ENCODE measurements at places on chromosomes 12 and 14. TPM values are rescaled to one million over a fixed set of nuclear protein-coding genes. Genes with fewer than 3 reads are reported as not detected.

The PIK3C2G gene
- total RNA-seq = 0.15 TPM

The SERPINA12 gene
- total RNA-seq = not detected

The PLEKHG7 gene
- not detected for total RNA-seq

The SPIC gene
- total RNA-seq = not detected

The KCNMB4 gene
- 3.3 TPM for total RNA-seq

The TMEM52B gene
- total RNA-seq = 0.13 TPM

The CMTM5 gene
- total RNA-seq = not detected

The PROX2 gene
- not detected for total RNA-seq

The AGAP2 gene
- 3.6 TPM for total RNA-seq

The VEZT gene
- total RNA-seq = 103 TPM

The TAMALIN gene
- 64.2 TPM for total RNA-seq

The MAGOHB gene
- total RNA-seq = 13.6 TPM

The CCDC88C gene
- 18.4 TPM for total RNA-seq

The AHSA1 gene
- 110 TPM for total RNA-seq

The KRT78 gene
- not detected for total RNA-seq

DNA sequence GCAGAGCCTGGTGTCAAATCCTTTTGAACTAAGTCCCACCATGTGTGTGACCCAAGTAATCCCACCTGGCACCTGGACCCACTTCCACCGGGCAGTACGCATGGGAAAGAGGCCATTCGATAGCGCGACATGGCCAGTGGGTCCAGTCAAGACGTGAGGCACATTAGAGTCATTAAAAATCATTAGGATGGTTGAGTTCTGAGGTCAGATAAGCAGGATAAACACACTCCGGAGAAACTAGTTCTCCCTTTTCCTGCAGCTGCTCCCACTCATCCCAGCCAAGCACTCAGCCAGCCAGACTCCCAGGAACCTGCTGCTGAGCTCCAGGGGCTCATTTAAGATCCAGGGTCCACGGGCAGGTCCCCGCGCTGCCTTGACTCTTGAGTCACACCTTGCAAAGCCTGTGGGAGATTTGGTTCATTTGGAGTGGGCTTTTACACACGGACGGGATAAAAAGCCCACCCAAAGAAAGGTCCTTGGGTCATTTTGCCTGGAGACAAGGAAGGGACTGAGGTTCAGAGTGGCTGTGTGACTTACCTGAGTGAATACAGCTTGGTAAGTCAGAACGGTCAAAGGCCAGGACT, 313.9 kb downstream of the BCL11B start:
- no peak for DNase-seq

GRCh38 chr14:101977311-101978071, 13.1 kb downstream of the DYNC1H1 start:
- DNase-seq = no peak

DNA sequence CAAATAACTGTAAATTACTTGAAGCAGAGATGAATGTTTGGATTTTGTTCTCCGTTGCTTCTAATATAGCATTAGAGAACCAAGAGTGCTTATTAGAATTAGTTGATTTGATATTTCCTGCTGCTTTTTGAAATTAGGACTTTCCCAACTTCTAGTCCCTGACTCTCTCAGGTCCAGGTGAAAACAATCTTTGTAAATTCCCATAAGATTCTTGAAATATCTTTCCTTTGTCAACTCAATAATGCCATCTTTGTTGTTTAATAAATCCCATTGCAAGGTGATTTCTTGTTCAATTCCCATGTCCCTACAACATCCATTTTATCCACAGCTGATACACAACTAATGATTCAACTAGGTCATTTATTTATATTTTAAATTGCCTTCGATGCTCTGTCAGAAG, at the start of gene OR4K2:
Gene OR4K2 (plus strand): TSS at position 301 of the 400 bp plus-strand sequence. CDS start 1,126 bp downstream, outside the sequence.
- no peak for DNase-seq

GRCh38 chr12:130703733-130704375, 12.2 kb downstream of the RIMBP2 start:
- no peak for DNase-seq

DNA sequence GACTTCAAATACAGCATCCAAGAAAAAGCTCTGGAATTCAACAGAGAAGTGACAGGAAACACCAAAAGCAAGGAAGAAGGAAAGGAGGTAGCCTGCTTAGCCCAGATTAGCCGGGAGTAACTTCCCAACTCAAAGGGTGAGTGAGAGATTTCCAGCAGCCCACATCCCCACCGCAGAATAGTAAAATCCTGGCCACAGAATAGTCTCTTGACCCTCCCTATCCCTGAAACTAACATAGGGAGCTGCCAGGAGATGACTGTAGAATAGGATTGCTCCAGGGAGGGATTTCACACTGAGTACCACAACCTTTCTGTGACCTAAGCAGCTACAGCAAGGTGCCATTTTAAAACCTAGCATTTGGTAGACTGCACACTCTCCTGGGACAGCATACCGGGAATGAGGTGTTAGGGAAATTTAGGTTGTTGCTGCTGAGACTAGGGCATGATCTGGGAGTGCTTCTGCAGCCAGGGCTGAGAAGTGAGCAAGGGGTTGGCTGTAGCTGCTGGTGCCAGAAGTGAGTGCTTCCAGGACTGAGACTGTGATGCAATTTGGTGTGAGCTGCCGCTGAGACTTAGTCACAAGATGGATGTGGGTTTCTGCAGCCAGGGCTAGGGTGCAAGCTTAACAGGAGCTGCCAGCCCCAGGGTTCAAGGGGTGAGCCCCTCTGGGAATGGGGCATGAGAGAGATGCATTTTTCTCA, 66.0 kb downstream of the TMTC3 start:
- DNase-seq = peak; percentile 67

DNA sequence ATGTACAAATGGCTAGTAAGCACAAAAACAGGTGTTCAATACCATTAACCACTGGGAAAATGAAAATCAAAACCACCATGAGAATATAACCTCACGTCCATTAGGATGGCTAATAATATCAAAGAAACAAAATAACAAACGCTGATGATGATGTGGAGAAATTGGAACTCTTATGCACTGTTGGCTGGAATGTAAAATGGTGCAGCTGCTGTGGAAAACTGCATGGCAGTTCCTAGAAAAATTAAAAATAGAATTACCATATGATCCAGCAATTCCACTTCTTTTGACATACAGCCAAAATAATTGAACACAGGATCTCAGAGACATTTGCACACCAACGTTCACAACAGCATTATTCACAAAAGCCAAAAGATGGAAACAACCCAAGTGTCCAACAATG, 51.5 kb downstream of the TMPRSS12 start:
- DNase-seq = no peak

GRCh38 chr14:87045246-87045645, 947.7 kb downstream of the GALC start:
- DNase-seq = no peak

- no peak for DNase-seq
These were observed 114.3 kb downstream of the KSR2 start for GRCh38 chr12:117854339-117855012.

GRCh38 chr14:55586411-55586810, 6.4 kb downstream of the KTN1 start:
- DNase-seq = no peak

DNA sequence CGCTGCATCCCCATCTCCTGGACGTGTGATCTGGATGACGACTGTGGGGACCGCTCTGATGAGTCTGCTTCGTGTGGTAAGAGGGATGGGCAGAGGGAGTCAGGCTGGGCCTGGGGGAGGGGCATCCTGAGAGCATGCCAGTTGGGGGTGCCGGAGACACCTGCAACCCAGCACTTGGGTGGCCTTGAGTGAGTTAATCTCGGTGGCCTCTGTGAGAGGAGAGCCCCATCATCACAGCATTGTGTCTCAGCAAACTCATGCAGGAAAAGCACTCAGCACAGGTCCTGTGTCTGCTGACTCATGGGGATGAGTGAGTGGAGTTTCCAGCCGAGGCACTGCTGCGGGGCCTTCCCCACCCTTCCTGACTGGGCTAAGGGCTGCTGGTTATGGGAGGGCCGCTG, 19.6 kb upstream of the LRP1-AS start:
- DNase-seq = no peak

DNA sequence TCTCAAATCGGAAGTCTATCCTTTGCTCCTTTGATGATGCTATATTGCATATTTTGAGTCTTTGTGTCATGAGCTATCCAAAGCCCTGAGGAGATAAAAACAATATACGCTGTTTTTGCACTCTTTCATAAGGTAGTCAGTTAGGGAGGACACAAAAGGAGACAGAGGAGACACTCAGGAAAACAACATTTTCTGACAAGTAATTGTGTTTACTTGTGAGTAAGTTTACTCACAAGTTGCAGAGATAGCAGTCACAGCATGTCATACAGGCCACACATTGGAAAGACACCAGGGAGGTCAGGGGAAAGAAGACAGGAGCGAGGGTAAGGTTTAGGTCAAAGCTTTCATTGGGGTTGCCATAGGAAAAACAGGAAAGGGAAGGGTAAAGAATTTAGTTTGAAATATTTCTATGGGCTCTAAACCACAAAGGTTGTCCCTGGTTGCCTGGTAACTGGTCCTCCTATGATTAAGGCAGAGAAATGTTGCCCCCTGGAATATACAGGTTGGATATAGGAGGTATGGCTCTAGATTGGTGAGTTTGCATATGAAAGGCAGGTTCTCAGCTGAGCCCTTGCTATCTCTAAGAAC, 7.4 kb upstream of the GABARAPL1 start:
- no peak for DNase-seq

DNA sequence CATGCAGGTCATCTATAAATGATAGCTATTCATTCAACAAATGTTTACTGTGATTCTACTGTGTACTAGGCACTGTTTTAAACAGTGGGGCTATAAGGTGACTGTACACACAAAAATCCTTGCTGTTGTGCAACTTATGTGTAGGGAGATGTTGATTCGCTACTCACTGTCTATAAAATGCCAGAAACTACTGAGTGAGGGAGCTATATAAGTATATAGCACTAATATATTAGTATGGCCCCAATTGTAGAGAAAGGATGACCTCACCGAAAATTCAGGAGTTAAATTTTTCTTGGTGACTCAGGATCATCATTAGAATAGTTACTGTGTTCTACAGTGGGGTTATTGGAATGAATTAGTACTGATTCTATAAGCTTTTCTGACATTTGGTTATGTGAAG, 117.4 kb downstream of the TGFB3 start:
- no peak for DNase-seq

DNA sequence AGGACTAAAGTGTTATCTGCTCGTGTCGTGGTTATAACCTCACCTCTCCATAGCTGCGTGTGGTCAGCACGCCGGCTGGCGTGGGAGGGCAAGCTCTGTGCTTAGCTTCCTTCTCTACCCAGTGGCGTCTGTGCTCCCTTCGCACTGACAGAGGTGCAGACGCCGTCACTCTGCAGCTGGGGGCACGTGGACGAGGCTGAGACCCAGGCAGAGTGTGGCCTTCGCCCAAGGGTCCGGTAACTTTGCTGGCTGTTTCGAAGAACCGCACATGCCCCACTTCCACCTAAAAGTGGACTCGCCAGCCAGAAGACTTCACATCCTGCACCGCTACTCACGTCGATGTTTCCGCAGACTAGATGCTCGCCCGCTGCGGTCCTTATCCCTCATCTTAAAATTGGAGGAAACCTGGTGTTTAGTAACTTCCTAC, 35.9 kb upstream of the DYNC1H1 start:
- no peak for DNase-seq

GRCh38 chr12:50024805-50025186, 498 bp downstream of the RACGAP1 start:
- DNase-seq = no peak

- DNase-seq = no peak
These were observed 8.7 kb upstream of the WDR89 start for GRCh38 chr14:63650256-63650952.

DNA sequence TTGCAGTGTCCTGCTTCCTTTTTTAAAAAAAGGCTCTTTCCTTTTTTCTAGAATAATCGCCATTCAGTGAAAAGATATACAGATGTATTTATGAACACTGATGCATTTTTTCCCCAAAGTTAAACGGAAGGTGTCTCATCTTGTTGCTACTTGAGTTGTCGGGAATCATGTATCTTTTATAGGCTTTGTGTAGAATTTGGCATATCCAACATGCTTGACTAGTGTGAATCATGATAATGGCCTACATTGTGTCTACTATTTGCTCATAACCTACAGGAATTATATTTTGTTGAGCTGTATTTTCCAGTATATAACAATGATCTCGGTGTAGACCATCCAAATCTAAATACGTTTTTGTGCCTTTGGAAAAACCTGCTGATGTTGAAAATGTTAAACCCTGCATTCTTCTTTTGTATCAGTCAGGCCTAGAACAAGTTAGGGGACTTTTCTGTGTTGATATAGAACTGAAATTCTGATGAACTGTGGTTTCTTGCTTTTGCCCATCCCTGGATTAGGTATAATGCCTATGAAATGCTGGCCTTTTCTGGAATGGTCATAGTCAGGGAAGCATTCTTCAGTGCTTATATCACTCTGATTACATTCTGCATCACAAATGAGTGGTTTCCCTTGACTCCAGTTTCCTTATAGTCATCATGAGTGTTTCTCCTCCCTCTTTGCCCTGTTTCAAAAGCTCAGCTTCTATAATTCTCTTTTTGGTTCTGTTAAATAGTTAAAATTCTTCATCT, 10.8 kb downstream of the BMAL2 start:
- DNase-seq = no peak

GRCh38 chr12:121009741-121010140, 6.5 kb downstream of the C12orf43 start:
- no peak for DNase-seq

- DNase-seq = no peak
These were observed 279.3 kb upstream of the DDHD1 start for GRCh38 chr14:53432378-53432802.

DNA sequence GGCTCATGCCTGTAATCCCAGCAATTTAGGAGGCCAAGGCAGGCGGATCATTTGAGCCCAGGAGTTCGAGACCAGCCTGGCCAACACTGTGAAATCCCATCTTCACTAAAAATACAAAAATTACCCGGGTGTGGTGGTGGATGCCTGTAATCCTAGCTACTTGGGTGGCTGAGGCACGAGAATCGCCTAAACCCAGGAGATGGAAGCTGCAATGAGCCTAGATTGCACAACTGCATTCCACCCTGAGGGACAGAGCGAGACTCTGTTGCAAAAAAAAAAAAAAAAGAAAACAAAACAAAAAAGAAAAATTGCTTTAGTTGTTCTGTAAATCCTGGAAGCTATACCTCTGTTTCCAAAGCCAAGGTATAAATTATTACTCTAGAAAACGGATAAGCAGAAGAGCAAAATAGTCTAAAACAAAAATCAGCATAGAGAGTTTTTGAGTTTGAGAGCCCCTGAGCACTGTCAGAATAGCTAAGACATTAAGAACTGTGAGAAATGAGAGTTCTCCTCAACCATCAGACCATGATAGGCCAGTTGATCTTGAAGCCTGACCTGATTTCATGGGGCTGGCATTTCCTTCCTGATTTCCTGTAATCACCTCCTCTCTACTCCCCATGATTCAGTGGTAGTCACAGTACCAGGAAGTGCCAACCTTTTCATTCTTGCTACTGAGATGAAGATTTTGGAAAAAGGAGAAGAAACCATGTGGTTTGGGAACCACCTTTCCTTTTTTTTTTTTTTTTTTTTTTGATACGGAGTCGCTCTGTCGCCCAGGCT, 31.7 kb downstream of the ATP2A2 start:
- no peak for DNase-seq

DNA sequence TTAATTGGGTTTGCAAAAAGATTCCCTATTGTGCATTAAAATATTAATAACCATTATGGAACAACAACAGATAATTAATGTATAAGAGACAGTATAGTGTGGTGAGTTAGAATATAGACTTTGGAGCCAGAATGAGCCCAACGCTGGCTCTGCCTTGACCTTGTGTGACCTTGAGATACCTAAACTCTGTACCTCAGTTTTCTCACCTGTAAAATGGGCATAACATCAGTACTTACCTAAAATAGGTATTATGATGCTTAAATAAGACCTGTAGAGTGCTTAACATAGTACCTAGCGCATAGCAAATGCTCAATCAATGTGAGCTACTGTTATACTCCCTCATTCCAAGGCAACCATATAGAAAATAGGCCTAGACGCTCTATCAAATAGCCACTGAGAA, 90.9 kb upstream of the TTC7B start:
- no peak for DNase-seq

All from aorta (tissue), 5 donors.